ENCODE measurements at places on chromosomes 3 and 15. TPM values are rescaled to one million over a fixed set of nuclear protein-coding genes. Genes with fewer than 3 reads are reported as not detected.
A peak's percentile ranks its signal among the peaks of the same experiment; 100 is the strongest.

Gene BHLHE40
- total RNA-seq, result 456 TPM

Gene ALS2CL
- total RNA-seq, result 2.0 TPM

Gene CSPG5
- 0.58 TPM for total RNA-seq

Gene PLA2G4E
- total RNA-seq, result not detected

Gene TICRR
- 29.2 TPM for total RNA-seq

Gene ASB14
- total RNA-seq, result not detected

Gene TMEM207
- total RNA-seq, result not detected

Gene DZIP1L
- not detected for total RNA-seq

Gene DLEC1
- total RNA-seq, result 0.36 TPM

Gene ACTL6A
- 87.1 TPM for total RNA-seq

Gene MESD
- total RNA-seq, result 16.5 TPM

Gene KCNMB2
- not detected for total RNA-seq

Gene DNAJA4
- 38.8 TPM for total RNA-seq

- DNase-seq, result peak; percentile 99
These were observed 377 bp upstream of the ABCF3 start for GRCh38 chr3:184185461-184186183.

DNA sequence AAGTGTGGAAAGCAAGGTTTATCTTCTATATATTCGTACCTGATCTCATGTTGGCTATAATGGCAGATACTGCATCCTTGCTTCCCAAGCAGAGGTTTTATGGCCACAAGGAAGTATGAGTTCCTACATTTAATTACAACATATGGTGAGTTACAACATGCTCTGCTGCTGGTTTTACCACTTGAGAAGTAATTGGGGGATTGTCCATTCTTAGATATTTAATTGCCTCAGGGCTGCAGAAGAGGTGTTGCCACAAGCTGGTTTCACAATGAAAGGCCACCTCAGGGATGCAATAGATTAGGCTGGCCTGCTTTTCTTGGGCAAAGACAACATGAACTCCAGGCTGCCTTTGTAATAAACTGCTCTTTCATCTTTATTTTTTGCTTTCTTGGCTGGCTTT lies 48.6 kb downstream of the RAP2B start:
- DNase-seq, result no peak

DNA sequence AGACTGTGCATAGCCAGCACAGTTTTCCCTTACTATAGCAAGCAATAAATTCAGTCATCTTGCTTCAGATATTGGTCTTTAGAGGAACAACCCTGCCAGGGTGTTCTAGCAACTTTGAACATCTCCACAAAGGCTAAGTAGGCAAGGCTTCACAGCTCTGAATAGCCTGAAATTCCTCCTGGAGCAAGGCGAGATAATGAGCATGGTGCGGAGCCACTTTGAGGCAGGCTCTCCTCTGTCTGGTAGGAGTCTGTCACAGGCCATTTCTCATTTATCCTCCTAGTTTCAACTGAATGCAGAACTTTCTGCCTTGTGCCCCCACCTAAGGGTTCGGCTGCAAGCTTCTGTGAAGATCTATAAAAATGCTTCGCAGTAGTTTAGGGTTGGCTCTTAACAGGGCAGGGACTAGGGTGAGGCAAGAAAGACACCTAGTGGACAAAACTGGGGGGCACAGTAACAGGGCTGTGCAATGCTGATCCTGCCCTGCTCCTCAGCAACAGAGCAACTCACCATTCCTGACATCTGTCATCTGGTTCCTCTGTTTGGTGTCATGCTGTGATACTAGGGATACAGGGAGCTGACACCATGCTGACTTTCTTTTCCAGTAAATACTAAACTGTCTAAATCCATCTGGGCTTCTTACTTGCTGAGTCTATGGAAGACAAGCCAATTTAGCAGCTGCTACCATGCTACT lies 16.6 kb upstream of the EHHADH start:
- DNase-seq, result peak; percentile 13

DNA sequence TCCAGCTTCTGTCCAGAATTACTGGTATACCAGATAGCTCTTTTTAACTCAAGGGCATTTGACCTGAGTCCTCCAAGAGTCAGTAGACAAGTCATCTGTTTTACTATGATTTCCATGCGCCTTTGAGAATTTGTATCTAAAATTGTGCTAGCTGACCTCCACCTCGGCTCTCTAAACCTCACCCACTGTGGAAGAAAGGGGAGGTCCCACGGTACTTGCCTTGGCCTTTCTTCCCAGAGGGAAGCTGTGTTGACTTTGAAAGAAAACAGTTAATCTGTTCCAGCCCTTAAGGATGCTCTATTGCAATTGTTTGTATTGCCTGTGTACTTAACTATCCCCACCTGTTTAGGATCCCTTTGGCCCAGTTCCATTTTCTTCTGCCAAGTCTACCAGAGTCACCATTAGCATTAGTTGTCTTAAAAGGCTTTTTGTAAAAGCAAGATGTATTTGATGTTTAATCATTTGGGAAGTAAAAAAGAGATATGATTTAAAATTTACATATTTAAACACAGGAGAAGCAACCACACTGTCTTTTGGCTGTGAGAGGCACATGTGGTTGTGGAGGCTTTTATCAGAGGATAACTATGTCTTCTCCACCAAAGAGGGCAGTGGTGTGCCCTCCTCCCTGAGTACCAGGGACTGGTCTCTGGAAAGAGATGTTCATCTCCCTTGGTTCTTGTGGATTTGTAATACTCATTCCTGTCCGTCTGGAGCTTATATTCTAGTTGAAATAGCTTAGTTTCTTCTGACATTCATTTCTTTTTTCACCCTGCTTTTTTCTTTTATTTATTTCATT lies 88.8 kb downstream of the CRTC3 start:
- DNase-seq, result no peak

GRCh38 chr15:75952525-75952924 lies 48.8 kb downstream of the FBXO22 start:
- DNase-seq, result no peak

GRCh38 chr3:7461202-7461825 lies 600.4 kb downstream of the GRM7 start:
- DNase-seq, result no peak

GRCh38 chr3:125143538-125143937 lies 69.0 kb downstream of the SLC12A8 start:
- no peak for DNase-seq

DNA sequence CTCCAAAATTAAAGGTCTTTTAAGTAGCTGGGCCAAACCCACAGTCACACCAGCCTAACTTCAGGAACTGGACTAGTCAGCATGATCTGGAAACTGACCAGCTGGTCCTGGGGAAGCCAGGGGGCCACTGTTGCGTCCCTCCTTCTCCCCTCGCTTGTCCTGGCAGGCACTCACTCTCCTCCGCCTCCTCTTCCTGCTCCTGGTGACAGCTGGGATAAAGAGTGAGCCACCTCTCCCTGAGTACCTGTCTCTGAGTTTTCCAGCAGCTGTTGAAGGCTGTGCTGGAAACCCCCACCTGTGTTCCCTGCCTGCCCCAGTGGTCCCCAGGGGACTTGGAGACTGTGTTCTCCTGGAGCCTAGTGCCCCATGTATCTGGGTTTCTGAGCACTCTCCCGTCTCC lies 56.0 kb downstream of the FGD5 start:
- DNase-seq, result no peak

GRCh38 chr3:89101251-89101650 lies 6.2 kb upstream of the EPHA3 start:
- no peak for DNase-seq

GRCh38 chr3:116034086-116034485 lies 410.8 kb downstream of the GAP43 start:
- DNase-seq, result no peak

DNA sequence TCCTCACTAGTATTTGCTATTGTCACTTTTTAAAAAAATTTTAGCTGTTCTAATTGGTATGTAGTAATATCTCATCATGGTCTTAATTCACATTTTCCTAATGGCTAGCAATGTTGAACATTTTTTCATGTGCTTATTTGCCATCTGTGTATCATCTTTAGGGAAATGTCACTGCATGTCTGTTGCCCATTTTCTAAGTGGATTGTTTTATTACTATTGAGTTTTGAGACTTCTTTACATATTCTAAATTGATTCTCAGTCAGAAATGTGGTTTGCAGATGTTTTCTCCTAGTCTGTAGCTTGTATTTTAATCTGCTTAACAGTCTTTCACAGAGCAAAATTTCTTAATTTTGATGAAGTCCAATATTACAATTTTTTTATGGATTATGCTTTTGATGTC lies 33.6 kb upstream of the SEC22A start:
- DNase-seq, result no peak

DNA sequence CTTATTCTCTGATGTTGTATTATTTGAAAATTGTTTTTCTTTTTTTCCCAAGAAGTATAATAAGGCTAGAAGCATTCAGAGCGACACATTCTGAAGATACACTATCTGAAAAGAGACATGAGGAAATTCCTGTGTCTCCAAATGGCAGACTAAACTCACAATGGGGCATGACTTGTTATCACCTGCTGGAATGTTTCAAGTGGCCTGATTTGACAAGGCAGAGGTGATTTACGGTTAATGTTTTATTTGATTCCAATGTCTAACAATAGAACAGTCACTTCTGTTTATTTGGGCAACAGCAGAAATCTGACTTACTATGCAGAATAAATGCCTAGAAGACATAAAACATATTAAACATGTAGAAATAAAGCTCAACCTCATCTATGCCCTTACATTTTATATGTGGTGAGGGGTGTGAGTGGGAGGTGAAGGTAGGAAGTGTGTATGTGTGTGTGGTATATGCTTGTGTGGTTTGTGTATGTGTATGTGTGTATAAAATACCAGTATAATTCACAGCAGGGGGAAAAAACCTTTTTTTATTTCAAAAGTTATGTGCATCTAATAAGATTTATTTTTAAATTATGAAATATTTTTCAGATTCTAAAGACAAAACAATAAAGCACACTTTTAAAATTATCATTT lies 1051.7 kb downstream of the ROBO2 start:
- no peak for DNase-seq

DNA sequence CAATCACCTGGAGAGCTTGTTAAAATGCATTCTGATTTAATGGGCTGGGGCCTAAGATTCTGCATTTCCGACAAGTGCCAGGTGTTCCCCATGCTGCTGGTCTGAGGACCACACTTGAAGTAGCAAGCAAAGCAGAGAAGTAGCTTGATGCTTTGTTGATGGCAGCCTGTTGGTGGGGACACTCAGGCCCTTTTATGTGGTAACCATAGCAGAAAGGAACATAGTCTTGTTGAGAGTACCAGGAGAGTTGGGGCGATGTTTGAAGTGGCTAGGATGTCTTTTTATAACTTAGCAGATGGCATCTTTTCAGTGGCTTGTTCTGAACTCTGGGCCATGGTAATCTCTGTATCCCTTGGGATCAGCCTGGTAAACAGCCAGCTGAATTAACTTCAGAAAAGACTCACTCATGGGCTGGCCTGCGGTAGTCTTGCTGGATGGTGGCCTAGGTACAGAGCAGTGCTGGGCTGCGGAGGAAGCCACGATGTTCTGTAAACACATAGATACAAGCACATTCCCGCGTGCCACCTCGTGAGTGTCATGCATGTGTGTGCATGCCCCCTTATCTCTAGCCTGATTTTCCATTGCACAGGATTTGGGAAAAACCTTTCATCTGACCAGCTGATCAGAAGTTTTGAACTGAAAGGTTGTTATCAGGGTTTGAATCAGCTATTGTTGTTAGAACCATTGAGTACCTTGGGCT lies 292.4 kb upstream of the LRRFIP2 start:
- DNase-seq, result no peak

- DNase-seq, result no peak
These were observed 83.6 kb upstream of the SLCO3A1 start for GRCh38 chr15:91769894-91770293.

- DNase-seq, result no peak
These were observed 146.9 kb downstream of the CHST2 start for GRCh38 chr3:143266511-143266910.

DNA sequence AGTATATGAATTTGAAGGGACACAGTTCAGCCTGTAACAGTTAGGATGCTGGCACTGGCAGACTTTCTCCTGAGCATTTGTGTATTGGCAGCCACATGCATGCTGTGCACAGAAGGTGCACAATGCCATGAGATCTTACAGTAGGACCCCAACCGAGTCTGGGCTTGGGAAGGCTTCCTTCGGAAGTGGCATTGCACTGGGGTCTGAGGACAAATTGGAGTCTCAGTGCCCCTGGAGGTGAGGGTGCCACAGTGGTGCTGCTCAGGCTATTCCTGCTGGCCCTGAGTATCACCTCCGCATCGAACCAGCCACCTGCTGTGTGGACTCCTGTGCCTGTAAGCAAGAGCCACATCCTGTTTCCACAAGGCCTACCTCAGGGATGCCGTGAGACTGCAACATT lies 99.5 kb downstream of the DNAJB8 start:
- no peak for DNase-seq

DNA sequence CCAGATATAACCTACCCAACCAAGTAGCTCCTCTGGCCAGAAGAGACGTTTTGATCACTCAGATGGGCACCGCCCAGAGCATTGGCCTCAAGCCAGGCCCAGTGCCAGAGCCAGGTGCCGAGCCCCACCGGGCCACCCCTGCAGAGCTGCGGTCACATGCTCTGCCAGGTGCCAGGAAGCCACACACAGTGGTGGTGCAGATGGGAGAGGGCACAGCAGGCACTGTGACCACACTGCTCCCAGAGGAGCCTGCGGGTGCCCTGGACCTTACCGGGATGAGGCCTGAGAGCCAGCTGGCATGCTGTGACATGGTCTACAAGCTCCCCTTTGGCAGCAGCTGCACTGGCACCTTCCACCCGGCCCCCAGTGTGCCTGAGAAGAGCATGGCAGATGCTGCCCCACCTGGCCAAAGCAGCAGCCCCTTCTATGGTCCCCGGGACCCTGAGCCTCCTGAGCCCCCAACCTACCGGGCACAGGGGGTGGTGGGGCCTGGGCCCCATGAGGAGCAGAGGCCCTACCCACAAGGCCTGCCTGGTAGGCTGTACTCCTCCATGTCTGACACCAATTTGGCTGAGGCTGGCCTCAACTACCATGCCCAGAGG lies 19.1 kb upstream of the APEH start:
- DNase-seq, result no peak

- no peak for DNase-seq
These were observed 4.0 kb upstream of the DAG1 start for GRCh38 chr3:49466085-49466484.

DNA sequence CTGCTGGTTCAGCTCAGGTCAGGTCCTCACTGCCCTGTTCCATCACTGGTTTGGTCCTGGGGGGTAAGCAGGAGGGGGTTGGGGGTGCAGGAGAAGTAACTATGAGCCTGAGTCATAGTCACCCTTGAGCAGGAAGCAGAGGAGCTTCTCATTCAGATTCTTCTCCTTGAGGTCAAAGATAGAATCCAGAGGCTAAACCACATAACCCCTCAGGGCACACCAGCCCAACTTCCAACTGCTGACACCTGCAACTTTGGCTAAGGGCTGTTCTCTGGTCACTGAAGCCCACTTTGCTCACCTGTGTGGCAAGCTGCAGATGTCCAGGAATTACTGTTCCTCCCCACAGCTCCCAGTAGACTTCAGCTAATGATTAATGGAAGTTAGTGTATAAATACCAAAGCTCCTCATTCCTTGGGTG lies 48.8 kb upstream of the LRRFIP2 start:
- DNase-seq, result no peak

- DNase-seq, result no peak
These were observed 371.5 kb upstream of the GOLIM4 start for GRCh38 chr3:168467115-168467714.

DNA sequence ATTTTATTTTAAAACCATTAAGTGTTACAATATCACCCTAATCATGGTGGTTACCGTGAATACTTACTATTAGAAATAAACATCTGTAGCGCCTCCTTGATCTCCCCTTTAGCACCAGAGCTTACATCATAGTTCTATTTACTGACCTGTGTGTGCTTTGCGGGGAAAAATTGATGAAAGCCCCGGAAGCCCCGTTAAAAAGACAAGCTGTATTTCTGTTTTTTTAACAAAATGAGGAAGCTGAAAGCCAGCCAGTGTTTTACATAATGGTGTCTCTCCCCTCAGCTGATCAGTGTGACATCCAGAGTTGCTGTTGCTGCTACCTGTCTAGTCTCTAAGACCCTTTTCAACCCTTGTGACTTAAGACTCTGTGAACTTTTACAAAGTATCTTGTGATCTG lies 100.8 kb downstream of the OPA1 start:
- no peak for DNase-seq
